ENCODE measurements at places on chromosomes 6 and 20.

GRCh38 chr20:39107741-39108140 lies 145.6 kb downstream of the DHX35 start:
- DNase-seq = no peak

GRCh38 chr6:158787395-158787794 lies 31.8 kb downstream of the EZR start:
- no peak for DNase-seq

GRCh38 chr6:5341845-5342244 lies 80.5 kb downstream of the FARS2 start:
- no peak for DNase-seq

GRCh38 chr6:126026001-126026400 lies 39.7 kb downstream of the TRMT11 start:
- no peak for DNase-seq

GRCh38 chr6:27066381-27066780 lies 181.1 kb upstream of the PRSS16 start:
- no peak for DNase-seq

DNA sequence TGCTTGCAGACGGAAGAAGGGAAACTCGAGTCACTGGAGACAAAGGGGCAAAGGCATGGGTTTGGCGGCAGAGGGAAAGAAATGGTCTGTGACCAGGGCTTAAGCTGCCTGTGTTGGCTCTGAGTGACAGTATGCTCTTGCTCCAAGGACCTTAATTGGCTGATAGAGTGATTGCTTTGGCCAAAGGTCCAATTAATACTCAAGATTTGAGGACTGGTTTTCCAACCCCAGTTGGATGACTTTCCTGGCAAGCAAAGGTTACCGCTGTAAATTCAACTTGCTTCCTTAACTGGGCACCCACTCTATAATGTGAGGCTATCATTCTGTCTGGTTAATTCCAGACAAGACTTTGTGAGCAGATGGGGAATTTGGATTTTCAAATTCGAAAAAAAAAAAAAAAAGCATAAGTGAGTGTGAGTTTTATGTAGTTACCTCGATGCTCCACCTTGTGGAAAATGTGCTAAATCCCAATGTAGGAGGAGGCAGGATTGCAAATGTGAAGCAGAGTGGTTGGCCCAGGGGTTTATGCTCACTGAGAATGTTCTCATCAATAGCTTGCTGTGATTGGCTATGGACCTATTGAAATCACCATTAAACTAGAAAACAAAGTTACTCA lies 150.7 kb upstream of the GMDS start:
- DNase-seq = no peak

DNA sequence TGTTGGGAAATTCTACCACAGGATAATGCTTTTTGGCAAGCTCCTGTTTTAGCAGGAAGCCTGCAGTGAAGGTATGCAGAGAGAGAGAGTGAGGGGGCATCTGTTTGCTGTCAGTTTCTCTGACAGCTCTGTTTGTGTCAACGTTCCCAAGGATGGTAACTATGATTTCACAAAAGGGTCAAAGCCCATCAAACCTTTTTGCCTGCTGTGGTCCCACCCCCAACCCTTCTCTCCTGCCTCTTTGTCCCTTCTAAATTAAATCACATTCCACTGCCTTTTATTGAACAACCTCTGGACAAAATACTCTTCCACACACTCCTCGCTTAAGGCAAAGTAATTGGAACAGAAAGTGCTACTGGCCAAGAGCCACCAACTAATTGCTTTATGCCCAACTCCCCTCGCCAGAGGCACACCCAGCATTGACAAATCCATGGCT lies 128.3 kb downstream of the TSHZ2 start:
- DNase-seq = no peak

DNA sequence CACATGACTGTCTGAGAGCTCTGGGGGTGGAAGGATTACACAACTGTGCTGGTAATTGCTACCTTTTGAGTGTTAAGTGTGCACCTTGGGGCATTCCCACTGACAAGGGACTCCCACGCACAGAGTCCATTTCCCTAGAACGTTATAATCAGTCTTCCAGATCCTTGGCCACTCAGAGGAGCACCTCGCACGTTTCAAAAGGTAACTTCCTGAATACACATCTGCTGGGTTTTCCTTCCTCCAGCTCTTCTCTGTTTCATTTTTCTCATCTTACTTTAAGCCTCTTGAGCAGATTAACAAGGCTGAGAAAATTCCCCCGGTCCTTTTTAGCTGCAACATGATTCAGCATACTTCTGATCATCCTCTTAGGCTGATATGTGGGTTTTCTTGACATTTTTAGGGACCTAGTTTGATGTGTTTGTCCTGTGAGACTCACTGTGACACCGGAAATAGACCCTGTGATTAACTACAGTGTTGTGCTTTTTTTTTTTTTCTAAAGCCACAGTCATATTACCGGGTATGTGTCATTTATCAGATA lies 98.4 kb upstream of the DUSP22 start:
- no peak for DNase-seq

DNA sequence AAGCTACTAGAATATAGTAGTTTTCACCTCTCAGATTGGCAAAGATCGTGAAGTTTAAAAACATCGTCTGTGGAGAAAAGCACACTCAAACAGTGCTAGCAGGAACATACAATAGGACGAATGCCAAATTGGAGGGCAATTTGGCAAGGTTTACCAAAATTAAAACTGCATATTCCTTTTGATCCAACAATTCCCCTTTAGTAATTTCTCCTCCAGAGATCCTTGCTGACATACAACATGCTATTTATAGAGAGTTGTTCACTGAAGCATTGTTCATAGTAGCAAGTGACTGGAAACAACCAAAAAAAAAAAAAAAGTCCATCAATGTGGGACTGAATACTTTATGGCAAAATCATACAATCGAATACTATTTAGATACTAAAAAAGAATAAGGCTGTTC lies 202.2 kb downstream of the ATXN1 start:
- DNase-seq = no peak

GRCh38 chr6:44225579-44226325 lies 2.4 kb downstream of the SLC29A1 start:
- DNase-seq = no peak

GRCh38 chr6:151196555-151196954 lies 43.2 kb upstream of the AKAP12 start:
- DNase-seq = no peak

DNA sequence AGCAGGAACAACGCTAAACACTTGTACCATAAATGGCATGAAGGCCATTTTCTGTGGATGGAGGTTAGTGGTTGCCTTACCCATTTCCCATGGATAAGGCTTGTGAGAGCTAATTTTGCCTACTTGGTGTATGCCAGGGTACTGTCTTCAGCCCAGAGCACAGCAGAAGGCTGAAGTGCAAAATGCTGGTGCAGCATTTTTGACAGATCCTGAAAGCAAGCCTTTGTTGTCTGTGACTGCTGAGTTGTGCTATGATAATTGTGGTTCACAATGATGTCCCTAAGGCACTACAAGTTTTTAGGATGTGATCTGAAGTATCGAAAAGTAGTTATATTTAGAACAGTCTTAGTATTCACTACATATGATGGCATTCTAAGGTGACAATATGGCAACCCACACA lies 14.7 kb upstream of the HMGN3 start:
- no peak for DNase-seq

DNA sequence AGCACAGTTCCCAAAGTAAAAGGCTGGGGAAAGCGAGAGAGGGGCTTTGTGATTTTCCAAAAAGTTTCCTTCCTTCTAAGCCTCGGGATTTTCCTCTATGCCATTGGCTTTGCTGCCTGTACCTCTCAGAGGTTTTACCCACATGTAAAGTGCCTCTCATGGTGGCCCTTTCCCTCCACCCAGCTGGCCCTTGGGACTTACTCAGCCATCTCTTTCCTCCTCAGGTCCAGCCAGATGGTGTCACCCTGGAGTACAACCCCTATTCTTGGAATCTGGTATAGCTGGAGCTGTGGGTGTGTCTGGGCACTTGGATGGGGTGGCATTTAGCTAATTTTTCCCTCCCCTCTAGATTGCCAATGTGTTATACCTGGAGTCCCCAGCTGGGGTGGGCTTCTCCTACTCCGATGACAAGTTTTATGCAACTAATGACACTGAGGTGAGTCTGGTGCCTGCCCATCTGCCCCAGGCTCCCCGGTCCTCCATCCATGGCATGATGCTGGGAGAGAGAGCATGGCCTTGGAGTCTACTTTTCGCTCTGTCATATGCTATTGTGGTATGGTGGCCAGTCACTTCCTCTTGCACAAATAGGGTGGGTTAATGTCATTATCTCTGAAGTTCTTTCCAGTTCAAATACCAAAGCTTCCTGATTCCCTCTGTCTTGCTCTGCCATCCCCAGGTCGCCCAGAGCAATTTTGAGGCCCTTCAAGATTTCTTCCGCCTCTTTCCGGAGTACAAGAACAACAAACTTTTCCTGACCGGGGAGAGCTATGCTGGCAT lies 1.1 kb downstream of the CTSA start:
- no peak for DNase-seq

- DNase-seq = no peak
These were observed 746.9 kb downstream of the TBC1D32 start for GRCh38 chr6:120587381-120587780.

DNA sequence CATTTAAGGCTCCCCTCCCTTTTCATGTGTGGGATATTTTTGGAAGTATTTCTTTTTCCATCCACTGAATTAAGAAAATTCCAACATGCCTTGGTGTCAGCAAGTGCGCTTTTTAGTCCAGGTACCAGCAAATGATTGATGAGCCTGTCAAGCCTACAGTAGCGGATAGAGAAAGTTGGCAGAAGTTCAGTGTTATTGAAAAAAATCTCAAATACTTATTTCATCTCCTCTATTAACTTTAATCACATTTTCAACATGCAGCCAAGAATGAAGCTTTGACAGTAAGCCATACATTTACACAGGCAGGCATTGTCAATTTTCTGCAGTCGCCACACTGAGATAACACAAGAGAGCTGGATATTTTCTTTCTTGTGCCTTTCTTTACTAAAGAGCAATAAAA lies 50.4 kb downstream of the BLOC1S5 start:
- DNase-seq = no peak

GRCh38 chr6:118509009-118509617 lies 39.0 kb upstream of the PLN start:
- peak; percentile 6 for DNase-seq

DNA sequence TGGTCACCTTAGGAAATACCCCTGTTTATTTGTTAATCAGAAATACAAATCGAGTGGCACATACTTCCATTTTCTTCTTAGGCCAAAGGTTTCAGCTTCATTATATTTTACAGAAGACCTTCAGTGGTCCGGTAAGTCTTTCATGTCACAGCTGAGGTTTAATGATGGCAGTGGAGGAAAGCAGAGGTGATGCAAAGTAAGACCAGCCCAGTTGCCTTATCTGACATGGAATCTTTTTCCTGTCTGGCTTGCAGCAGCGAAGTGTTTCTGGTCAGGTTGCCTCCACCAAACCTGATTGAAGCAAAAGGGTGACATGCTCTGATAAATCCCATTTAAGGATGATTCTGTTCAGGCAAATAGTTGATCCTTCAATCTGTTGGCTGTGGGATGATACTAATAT lies 100.0 kb downstream of the PRDM1 start:
- no peak for DNase-seq

DNA sequence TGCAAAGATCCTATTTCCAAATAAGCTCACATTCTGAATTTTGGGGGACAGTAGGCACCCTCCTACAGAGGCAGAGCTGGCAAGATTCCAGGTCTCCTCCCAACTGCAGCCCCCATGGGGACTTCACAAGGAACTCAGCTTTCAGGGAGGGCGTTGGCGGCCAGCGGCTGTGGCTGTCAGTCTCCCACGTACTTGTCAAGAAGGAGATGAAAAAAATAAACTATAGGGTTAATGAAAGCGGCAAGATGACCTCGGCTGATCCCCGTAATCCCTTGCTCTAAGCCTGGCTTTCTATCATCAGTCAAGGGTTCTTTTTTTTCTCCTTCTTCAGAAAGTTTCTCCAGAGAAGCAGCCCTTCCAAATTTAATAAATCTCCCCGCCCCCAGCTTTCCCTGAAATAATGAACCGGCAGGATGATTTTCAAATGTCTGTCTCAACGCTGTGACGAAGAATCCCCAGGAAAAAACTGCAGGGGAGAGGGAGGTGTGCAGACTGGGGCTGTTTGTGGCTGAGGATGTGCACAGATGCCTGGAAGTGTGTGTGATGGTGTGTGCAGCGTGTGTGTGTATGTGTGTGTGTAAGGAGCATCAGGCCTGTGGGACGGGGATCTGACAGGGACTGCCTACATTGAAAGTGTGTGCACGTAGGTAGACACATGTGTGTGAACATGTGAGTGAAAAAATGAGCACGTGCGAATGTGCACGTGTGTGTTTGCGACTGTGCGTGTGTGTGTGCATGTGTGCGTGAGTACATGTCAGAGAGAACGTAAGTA lies 78.7 kb downstream of the SLC2A10 start:
- no peak for DNase-seq

GRCh38 chr6:155121699-155122098 lies 126.6 kb downstream of the TIAM2 start:
- DNase-seq = no peak

DNA sequence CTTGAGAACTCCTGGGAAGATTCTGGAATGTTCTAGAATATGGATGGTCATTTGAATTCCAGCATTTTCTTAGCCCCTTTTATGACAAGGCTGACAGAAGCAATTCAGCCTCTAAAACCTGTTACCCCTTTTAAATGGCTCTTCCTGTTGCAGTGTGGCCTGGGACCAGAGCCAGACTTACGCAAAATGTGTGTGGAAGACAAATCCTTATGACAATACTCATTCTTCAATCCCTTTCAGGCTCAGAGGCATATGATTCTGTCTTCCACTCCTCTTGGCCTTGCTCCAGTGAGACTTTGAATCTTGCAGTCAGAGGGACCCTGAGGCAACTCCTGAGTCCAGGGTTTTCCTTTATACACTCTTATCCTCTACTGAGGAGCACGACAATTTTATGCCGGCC lies 287.0 kb downstream of the CLIC5 start:
- DNase-seq = no peak

GRCh38 chr6:46893648-46894047 lies 28.1 kb downstream of the ADGRF5 start:
- no peak for DNase-seq

DNA sequence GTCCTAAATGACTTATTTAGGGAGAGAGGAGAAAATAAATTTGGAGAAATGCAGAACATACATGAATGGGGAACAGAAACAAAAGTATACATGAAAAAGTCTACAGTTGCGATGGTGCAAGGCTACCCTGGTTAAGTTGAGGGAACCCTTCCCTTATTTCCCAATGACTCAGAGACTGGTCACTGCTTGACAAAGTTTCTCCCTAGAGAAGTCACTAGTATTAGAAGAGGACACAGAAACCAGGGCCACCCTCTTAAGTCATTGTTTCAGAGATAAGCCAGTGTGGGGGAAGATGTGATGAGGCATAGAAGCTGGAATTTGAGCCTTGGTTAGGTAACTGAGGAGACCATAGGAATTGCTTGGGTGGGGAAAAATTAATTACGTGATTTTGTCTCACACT lies 24.4 kb upstream of the EDN1 start:
- DNase-seq = no peak

DNA sequence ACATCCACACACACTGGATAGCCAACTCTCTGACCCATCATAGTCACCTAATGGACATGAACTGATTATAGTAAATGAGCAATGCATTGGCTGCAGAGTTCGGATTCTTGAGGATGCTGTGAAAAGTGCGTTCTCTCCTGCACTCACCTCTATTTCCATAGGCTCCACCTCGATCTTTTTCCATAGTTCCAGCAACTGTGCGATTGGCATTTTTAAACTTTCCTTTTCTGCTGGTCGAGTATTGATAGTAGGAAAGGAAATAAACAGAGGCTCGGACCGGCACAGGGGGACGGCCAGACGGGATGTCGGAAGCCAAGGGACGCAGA lies 94.4 kb downstream of the RNASET2 start:
- DNase-seq = no peak

All from SHP77 treated with DMSO at 0.1 percent for 48 hours (cell line).